CD8-positive, alpha-beta memory T cell (primary cell): ENCODE measurements at places on chromosomes 16 and 17. TPM values are rescaled to one million over a fixed set of nuclear protein-coding genes. Genes with fewer than 3 reads are reported as not detected.
A peak's percentile ranks its signal among the peaks of the same experiment; 100 is the strongest.

DNA sequence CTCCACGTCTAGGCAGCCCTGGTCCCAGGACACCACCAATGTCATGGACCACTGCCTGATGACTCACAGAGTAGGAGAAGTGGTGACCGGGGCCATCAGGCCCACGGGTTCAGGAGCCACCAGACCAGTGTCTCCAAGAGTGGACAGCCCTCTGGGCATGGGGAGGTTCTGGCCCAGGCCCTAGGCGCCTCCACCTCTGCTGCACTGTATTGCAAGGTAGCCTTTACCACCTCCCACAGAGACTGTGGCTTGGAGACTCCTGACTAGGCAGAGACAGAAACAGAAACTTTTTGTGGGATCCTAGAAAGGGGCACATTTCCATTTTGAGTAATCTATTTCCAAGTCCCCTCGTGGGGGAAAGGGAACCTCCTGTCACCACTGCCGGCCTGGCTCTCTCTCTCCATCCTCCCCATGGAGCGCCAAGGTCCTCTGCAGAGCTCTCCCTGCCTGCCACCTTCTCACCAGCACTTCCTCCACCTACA is 2.9 kb downstream of the CDIP1 start:
- no peak overlapping the region for H3K4me3 ChIP-seq
- no peaks in the 10 kb centered on the region for H3K36me3 ChIP-seq
- peaks cover 33% of the 10 kb centered on the region for H3K4me1 ChIP-seq
- no peaks in the 10 kb centered on the region for H3K27me3 ChIP-seq
- H3K27ac ChIP-seq, result no peak overlapping the region
- no peak for DNase-seq

DNA sequence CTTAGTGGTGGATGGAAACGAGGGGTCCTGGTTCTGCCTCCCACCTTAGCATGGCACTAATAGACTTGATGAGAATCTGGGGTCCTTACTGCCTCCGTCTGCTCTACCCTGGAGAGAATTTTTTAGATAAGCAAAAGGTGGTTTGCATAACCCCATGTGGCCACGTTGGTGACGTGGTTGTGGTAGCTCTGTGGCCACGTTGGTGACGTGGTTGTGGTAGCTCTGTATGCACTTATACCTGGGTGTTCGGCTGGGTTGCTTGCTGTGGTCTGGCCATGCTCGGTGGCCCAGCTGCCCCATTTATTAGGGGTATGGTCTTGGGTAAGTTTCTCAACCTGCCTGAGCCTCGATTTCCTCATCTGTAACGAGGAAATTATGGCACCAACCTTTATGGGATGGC is 13.0 kb downstream of the SPIRE2 start:
- no peak overlapping the region for H3K4me3 ChIP-seq
- DNase-seq, result peak; percentile 90
- H3K27me3 ChIP-seq, result no peaks in the 10 kb centered on the region

GRCh38 chr17:65557349-65558310 is 3.8 kb downstream of the AXIN2 start:
- H3K27me3 ChIP-seq, result no peaks in the 10 kb centered on the region
- H3K4me3 ChIP-seq, result peak overlapping the region; percentile 78

GRCh38 chr17:51107778-51108177 is 12.9 kb downstream of the SPAG9 start:
- no peaks in the 10 kb centered on the region for H3K27me3 ChIP-seq
- no peak for DNase-seq
- H3K4me1 ChIP-seq, result no peaks in the 10 kb centered on the region
- H3K27ac ChIP-seq, result no peak overlapping the region

Gene TMC7
- not detected for total RNA-seq

Gene TMEM114
- total RNA-seq, result not detected

Gene CD300LG
- total RNA-seq, result not detected

Gene VAT1L
- total RNA-seq, result not detected

DNA sequence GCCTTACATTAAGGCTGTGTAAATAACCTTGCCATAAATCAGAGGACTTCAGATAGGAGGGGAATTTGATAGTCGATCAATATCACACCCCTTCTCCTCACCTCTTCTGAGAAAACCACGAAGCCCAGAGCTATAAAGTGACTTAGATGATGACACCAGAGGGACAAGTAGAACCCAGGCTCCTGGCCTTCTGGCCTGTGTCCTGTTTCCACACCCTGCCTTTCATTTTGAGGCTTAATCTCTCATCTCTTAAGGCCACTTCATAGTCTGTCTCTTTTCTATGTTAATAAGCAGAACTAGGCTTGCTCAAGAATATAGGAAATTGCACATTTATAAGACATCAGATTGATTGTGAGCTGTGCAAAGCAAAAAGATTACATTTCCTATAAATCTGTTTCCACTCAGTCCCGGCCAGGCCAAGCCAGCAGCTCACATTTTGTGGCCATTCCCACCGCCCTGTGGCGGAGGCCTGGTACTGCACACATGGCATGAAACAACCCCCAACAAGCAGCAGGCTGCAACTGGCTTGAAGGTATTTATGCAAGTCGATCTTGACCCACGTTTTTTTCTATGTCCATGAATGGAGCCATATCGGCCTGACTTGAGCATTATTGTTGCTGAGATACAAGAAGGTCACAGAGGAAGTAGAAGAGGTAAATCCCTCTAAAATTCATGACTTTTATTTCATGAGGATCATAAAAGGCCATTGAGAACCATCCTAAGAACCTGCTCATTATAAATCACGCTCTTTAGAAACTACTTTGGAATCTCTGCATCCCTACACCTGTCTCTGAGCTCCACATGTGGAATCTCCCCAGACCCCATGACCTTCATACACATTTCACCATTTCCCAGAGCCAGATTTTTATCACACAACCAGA is 93.7 kb downstream of the PMP22 start:
- no peaks in the 10 kb centered on the region for H3K36me3 ChIP-seq
- H3K4me1 ChIP-seq, result no peaks in the 10 kb centered on the region
- no peak overlapping the region for H3K4me3 ChIP-seq
- DNase-seq, result no peak

Gene ZG16
- total RNA-seq, result not detected

DNA sequence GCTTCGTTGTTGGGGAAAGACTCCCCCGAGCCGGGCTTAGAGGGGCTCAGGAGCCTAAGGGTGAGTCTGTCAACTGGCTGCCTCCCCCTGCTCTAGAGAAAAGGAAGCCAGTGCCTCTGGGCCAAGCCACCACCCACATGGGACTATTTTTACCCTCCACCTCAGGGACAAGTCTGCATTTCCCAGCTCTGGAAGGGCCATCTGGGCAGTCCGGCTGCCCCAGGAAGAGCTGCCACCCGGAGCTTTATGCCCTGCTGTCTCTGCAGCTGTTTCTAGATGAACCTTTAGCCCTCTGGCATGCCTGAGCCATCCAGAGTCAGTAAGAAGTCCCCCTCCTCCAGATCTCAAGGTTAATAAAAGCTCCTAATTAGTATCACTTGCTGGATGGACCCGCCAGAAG is 5.3 kb upstream of the RPRML start:
- H3K27me3 ChIP-seq, result peaks cover 2% of the 10 kb centered on the region
- DNase-seq, result no peak
- no peaks in the 10 kb centered on the region for H3K36me3 ChIP-seq
- H3K4me1 ChIP-seq, result no peaks in the 10 kb centered on the region
- H3K27ac ChIP-seq, result no peak overlapping the region

DNA sequence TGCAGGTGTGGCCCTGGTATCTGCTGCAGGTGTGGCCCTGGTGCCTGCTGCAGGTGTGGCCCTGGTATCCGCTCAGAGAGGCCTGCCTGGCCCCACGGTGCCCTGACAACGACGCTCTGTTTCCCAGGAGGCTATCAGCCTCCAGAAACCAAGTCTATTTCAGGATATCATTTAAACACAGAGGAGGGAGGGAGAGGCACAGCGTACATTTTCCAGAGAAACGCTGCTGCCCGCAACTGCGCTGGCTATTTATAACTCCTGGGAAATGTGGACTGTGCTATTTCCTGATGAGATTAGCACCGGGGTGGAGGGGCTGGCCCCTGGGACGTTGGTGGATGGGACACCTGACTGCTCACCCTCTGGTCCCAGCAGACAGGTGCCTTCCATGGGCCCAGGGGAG is 22.5 kb downstream of the TIMM22 start:
- H3K27me3 ChIP-seq, result no peaks in the 10 kb centered on the region
- H3K4me1 ChIP-seq, result no peaks in the 10 kb centered on the region
- no peak overlapping the region for H3K4me3 ChIP-seq

Gene OR1F1
- total RNA-seq, result not detected

Gene GPR142
- total RNA-seq, result not detected

DNA sequence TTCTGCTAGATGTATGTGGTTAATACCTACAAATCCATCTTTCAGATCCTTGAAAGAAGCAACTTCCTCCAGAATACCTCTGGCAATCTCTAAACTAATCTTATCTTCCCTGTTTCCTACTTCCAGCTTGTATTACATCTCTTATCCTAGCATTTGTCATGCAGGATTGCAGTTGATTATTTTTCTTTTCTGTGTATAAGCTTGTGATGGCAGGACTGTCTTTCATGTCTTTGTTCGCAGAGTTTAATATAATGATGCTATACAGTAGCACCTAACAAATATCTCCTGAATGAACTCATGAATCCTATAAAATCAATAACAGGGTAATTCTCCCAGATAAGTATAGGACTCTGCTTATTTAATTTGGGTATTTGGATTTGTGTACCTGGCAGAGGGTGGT is 12.2 kb upstream of the UBE2G1 start:
- H3K4me1 ChIP-seq, result peaks cover 9% of the 10 kb centered on the region
- no peaks in the 10 kb centered on the region for H3K36me3 ChIP-seq
- H3K27ac ChIP-seq, result no peak overlapping the region
- H3K4me3 ChIP-seq, result no peak overlapping the region
- no peak for DNase-seq

Gene P3H4
- 3.7 TPM for total RNA-seq

DNA sequence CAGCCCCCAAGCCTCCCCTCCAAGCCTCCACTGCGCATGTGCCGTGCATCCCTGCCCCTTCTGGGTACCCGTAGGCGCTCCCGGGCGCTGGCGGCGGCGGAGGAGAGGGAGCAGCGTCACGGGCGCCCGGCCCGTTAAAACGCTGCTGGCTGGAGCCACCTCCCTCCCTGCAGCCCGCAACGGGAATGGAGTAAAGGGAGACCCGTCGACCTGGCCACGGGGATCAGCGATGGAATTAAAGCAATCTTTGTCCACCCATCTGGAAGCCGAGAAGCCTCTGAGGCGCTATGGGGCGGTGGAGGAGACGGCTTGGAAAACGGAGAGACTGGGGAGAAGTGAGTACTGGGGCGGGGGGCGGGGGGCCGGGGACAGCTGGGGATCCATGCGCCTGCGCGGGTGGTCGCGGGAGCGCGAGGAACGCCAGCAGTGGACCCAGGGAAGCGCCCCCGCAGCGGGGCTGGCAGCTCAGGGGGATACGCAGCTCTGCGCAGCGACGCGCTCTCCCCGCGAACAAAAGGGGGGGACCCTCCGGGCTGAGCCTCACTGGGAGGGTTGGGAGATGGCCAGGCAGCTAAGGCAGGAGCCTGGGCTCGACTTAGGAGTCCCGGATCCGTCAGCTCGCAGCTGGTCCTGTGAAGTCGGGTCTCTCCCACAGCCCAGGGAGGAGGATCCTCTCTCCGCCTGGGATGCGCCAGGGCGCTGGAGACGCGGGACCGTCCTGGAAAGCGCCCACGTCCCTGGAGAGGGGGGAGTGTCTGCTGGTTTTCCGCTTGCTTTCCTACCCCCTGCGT is at the start of gene BMERB1:
Gene BMERB1 (plus strand): TSS at position 164 of the 791 bp plus-strand sequence. CDS start 66 bp downstream, at position 230.
- no peaks in the 10 kb centered on the region for H3K27me3 ChIP-seq
- peaks cover 7% of the 10 kb centered on the region for H3K4me1 ChIP-seq
- peak; percentile 50 for DNase-seq
- H3K36me3 ChIP-seq, result no peaks in the 10 kb centered on the region
- H3K4me3 ChIP-seq, result peak within 1 kb of the TSS; percentile 37

Gene ANKRD40CL
- total RNA-seq, result not detected

DNA sequence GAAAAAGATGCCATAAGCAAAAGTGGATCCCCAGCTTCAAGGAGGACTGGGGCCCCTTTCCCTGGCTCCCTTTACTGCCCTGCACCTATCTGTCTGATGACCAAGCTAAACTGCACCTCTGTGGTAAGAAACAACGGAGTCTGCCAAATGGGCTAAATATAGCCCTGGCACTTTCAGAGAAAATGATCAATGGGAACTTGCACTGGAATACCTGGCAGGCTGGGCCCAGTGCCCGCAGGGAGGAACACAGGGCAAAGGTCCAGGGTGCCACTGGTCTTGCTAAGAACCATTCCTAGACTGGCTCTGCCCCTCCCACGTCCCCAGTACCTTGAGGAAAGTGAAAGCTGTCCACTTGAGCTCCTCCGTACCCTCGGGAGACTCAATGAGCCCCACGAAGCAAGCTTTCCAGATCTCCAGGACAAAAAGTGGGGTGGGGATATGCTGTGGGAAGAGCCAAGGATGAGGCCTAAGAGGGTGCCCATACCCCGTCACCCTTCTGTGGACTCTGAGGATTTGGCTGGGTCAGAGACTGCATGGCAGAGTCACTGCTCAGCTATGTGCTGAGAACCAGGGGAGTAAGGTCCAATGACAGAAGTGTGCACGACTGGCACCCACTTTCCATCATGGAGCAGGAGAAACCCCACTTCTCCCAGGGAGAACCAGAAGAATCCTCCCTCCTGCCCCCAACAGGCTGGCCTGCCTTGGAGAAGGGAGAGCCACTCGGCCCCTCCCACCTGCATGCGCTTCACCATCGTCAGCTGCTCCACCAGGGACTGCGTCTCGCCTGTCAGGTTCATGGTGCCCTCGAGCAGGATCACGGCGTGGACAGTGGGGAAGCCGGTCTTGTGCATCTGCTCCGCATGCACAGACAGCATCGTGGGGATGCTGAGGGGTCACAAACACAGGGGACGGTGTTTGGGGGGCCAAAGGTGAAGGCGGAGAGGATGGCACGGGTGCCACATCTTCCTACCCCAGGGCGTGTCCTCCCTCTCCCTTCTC is 17.4 kb downstream of the CSF3 start:
- peaks cover 60% of the 10 kb centered on the region for H3K36me3 ChIP-seq
- no peak for DNase-seq
- no peaks in the 10 kb centered on the region for H3K4me1 ChIP-seq
- no peak overlapping the region for H3K4me3 ChIP-seq
- no peaks in the 10 kb centered on the region for H3K27me3 ChIP-seq

DNA sequence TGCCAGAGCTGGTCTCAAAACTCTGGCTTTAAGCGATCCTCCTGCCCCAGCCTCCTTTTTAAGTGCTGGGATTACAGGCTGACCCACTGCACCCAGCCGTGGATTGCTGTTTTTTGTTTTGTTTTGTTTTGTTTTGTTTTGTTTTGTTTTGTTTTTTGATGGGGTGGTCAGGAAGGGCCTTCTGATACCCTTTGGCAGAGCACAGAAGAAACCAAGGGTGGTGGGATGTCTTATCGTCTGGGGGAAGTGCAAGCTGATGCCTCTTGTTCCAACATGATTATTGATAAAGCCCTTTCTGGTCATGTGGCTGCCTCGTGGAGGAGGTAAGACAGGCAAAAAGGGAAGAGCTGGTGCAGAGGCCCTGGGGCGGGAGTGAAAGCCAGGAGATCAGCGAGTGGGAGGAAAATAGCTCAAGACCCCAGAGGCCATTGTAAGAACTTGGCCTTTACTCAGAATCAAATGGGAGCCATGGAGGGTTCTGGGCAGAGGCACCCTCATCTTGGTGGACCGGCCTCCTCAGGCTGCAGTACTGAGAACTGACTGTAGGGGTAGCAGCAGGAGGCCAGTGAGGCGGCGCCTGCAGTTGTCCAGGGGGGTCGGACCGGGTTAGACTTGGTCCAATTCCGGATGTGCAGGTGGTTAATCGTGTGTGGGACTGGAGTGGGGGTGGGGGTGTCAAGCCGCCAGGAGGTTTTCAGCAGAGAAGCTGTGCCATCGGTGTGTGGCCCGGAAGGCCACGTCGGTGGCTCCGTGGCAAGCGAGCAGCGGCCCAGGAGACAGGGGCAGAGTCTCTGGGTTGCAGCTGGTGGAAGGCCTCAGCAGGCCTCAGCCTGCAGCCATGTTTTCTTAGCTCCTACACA is 84.4 kb upstream of the GSE1 start:
- peak overlapping the region; percentile 51 for H3K27ac ChIP-seq
- no peaks in the 10 kb centered on the region for H3K27me3 ChIP-seq
- DNase-seq, result no peak
- H3K36me3 ChIP-seq, result no peaks in the 10 kb centered on the region
- H3K4me3 ChIP-seq, result no peak overlapping the region

Gene PARD6A
- 18.3 TPM for total RNA-seq

Gene MRPS34
- total RNA-seq, result 172 TPM

Gene SULT1A1
- total RNA-seq, result 7.4 TPM
